ENCODE measurements at places on chromosomes 6 and 20.

DNA sequence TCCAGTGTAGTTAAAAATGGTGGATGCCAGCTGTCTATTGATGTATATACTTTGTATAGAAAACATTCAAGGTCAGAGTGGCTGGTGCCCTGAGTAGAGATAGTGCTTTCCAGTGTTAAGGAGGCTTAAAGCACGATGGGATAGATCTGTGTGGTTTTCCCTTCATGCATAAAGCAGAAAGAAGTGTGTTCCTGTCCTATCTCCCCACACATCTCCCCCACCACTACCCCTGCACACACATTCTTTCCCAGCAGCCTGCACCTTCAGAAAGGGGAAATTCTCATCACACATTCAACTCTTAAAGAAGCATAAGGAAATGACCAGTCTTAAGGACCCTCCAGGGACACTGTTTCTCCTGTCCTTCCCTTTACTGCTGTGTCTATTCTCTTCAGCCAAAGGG lies 221.7 kb upstream of the TAB2 start:
- peak; percentile 20 for DNase-seq

DNA sequence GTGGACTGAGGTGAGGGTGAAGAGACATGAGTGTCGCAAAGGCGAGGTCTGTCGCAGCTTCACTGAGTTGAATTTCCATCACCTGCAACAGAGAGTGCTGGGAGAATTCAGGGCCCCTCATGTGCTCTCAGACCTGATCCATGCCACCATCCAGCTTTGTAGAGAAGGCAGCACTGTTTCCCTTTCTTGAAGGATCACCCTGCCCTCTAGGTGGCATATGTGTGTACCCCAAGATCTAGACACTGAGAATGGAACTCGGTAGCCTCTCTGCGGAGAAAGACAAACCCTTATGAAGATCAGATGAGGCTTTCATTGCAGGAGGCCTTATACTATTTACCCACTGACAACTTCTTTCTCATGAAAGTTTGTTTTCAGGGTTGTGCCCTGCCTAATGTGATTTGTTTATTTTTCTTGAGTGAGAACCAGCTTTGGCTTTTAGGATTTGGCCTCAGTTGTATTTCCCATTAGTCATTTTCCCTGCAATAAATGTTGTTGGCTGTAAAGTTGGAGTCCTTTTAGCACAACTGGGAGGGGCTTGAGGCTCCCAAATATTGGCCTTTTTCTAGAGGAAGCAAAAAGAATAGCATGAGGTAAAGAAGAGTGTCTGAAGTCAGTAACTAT lies 811.3 kb downstream of the DHX35 start:
- no peak for DNase-seq

DNA sequence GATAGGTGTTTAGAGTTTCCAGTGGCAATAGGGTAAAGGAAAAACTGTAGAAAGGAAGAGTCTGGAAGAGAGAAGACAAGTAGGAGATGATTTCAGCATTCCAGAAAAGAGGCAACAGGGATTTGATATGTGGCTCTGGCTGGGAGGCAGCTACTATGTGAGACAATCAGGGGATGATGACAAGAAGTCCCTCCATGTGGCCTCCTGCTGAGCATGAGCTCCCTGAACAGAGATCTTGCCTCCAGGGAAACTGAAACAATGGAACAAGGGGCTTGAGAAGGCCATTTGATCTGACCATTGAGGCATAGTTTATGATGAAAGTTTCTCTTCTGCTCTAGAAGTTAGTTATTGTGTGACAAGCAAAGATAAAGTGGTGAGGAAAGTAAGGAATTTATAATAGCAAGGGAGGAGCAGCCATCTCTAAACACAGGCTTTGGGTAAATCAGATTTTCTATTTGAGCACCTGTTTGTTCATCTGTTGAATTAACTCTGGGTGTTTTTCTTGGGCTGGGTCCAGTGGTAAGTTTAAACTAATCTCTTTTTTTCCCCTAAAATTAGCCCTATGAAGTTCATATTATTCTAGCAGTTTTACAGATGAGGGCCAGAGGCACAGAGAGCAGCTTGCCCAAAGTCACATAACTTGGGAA lies 3.0 kb upstream of the GPX5 start:
- DNase-seq = no peak

- no peak for DNase-seq
Observed at GRCh38 chr6:128632131-128632530, 111.7 kb upstream of the PTPRK start.

- DNase-seq = no peak
Observed at GRCh38 chr6:168299541-168300511, 19.8 kb downstream of the DACT2 start.

DNA sequence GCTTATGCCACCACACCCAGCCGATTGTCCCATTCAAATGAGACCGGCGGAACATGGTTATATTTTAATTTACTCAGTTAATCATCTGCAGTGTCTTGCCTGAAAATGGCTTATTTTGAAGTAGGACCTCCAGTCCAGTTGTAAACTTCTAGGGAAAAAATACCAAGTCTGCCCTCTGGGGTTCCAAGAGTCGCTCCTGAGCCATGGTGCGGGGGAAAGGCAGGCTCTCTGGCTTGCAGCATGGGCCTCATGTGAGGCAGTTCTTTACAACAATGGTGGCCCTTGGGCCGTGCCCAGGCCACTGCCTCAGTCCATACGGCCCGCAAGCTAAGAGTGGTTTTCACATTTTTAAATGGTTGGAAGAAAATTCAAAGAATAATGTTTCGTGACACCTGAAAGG lies 62.7 kb upstream of the XRN2 start:
- DNase-seq = no peak

GRCh38 chr6:159204605-159205004 lies 35.4 kb downstream of the FNDC1 start:
- no peak for DNase-seq
